ENCODE measurements at places on chromosomes 12 and 14. TPM values are rescaled to one million over a fixed set of nuclear protein-coding genes. Genes with fewer than 3 reads are reported as not detected.

GRCh38 chr12:128801879-128802391, 21.8 kb downstream of the SLC15A4 start:
- DNase-seq: no peak

The C12orf76 gene
- 8.5 TPM for total RNA-seq

DNA sequence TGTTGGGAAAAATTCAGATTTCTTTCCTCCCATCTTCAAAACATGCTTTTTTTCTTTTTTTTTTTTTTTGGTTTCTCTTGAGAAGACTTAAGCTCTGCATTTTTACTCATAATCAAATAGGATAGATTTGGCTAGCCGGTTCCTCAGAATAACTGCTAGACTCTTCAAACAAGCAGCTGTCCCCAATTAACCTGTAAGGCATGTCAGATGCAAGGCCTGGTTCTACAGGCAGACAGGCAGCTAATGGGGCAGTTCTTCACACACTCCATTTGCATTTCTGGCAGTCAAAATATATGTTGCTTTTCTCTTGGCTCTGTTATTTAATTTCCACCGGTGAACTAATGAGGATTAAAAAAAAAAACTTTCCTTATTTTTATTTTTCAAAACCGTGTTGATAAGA, 228.0 kb upstream of the ATP2B1 start:
- DNase-seq: no peak

The GNB3 gene
- 0.96 TPM for total RNA-seq

DNA sequence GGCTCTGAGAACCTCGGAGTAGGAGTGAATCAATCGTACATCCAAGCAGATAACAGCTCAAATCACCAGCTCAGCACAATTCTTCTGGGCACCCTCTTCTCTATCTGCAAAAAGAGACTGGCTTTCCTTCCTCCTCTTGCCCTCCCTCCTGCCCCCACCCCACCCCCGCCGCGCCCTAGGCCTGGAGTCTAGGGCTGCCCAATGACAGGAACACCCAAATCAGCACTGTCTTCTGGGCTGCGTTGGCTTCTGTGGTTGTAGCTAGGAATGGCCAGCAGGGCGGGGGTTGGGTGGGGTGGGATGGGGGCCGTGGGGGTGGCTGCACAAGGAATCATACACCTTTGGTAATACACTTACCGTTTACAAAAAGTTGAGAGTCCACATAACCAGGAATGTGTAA, 28.0 kb upstream of the TMCC3 start:
- no peak for DNase-seq

GRCh38 chr14:44297437-44297836, 209.6 kb downstream of the FSCB start:
- no peak for DNase-seq

DNA sequence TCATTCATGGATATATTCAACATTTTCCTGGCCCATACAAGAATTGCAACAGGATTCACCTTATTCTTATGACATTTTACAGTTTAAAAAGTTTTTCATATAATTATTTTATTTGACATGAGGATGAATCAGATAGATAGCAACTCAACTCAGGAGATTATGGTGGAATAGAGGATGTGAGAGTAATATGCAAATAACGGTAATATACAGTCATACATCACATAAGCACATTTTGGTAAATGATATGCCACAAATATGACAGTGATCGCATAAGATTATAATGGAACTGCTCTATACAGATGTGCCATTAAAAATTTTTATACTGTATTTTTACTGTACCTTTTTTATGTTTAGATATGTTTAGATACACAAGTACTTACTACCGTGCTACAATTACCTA, 24.1 kb upstream of the CRADD start:
- no peak for DNase-seq

DNA sequence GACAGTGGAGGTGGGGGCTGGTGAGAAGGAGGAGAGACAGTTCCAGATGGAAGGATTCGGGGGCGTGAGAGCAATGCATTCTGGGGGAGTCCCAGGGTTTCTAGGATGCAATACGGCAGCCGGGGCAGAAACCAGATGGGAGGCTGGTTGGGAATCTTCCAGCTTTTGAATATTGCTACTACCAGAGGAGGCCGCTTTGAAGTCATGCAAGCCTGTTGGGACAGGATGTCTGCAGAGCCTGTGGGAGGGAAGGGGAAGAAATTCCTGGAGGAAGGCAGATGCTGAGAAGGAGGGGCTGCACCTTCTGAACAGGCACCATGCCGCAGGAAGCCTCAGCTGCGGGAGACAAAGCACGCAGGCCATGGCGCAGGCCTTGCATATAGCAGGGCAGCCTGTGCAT, 105.4 kb downstream of the APAF1 start:
- no peak for DNase-seq

DNA sequence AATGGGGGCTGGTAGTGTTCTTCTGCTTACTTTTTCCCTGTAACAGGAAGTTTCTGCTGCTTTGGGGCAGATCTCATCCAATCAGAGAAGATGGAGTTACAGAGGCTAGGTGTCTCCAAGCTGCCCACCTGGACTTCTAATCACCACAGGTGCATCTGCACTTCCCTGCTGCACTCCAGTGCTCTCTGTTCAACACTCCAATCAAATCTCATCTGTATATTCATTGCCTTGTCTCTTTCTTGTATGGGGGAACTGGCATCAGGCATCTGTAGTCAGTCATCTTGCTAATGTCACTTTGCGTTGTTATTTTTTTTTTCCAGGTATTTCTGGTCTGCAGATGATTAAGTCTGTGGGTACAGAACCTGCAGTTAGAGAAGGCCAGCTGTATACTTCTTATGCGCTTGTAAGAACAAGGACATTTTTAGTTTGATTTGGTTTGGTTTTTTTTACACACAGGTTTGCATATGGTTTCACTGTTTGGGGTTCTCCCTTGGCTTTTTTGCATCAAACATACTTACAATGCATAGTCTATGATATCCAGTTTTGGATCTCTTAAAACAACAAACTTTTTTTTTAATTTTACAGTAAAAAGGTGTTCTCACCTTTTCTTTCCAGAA, 116.0 kb downstream of the METTL25 start:
- DNase-seq: no peak

The SLCO1C1 gene
- total RNA-seq: 1.6 TPM

- no peak for DNase-seq
These were observed 463.2 kb upstream of the MGAT4C start for GRCh38 chr12:86719381-86719780.

DNA sequence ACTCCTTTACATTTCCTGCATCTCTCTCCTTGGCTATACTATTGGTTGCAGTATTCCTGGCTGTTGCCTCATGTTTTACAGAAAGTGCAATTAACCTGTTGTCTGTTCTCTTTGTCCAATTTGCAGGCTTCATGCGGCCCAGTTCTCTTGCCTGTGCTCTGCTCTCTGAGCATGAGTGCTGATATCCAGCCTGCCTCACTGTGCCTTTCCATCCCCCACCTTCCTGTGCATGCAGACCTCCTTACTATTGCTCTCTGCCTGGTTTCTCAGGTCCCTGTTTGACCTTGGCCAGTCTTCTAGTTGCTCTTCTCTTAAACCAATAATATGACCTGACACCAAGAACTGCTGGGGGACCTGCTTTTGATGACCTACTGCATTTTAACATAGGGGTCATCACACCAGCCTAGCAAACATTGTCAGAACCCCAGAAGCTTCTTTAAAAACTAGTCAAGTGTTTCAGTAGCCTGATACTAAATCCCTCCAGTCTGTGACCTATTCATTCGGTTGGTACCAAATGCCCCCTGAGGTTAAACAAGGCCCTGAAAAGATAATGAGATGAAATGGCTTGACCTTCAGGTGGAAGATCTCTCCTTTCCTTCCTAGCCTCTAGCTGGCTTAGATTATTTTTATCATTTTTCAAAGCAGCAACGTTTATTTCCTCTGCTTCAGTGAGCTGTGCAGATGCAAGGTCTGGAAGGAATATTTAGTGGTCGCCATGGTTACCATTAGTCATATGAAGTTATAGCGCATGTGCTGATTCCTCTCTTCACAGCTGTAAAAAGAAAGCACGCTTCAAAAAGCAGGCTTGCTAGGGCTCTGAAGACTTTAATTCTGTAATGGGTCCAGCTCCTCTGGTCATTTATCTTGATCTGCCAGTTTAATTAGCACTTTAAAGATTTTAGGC, 216.5 kb downstream of the PHLDA1 start:
- no peak for DNase-seq

GRCh38 chr12:51383269-51383905, 7.8 kb downstream of the GALNT6 start:
- DNase-seq: no peak

The MMP17 gene
- 5.3 TPM for total RNA-seq

- DNase-seq: no peak
These were observed 29.3 kb upstream of the ATF1 start for GRCh38 chr12:50734409-50735263.

- DNase-seq: no peak
These were observed 208.2 kb upstream of the RTL1 start for GRCh38 chr14:101111620-101112290.

The MDGA2 gene
- total RNA-seq: 0.35 TPM

GRCh38 chr12:69415471-69416275, 54.5 kb upstream of the FRS2 start:
- peak; percentile 29 for DNase-seq

- no peak for DNase-seq
These were observed 1.8 kb upstream of the CDK17 start for GRCh38 chr12:96402061-96402460.

DNA sequence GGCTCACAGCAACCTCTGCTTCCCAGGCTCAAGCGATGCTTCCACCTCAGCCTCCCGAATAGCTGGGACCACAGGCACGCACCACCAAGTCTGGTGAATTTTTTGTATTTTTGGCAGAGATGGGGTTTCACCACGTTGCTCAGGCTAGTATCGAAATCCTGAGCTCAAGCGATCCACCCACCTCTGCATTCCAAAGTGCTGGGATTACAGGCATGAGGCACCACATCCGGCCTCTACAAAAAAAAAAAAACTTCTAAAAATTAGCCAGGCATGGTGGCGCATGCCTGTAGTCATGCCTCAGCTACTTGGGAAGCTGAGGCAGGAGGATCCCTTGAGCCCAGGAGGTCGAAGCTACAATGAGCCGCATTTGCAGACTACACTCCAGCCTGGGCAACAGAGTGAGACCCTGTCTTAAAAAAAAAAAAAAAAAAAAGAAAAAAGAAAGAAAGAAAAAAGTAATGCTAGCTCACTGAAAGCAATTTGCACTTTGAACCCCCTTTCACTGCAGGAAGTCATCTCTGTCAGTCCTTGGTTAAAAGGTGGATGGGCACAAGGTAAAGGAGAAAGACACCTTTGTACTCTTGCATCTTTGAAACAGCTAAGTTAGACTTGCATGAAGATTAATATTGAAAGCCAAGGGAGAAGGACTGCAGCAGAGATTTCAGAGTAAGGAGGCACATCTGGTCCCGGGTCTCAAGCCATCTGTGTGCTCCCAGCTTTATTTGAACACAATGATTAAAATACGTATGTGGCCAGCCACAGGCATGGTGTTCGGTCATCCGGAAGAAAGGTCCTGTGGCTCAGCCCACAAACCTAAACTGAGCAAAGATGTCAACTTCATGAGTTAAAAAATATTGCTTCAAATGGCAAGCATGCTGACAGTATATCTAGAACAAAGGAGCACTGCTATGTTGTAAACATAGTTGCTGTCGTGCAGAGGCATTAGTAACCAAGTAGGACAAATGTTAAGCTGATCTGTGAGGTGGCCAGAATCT, 103.8 kb upstream of the HMGA2 start:
- no peak for DNase-seq

The CD69 gene
- total RNA-seq: 4.7 TPM

The OR4E2 gene
- not detected for total RNA-seq

GRCh38 chr14:64812412-64812811, 67.3 kb downstream of the SPTB start:
- peak; percentile 86 for DNase-seq

The GYS2 gene
- total RNA-seq: not detected

- no peak for DNase-seq
These were observed 145.3 kb downstream of the ETV6 start for GRCh38 chr12:11794751-11795150.

DNA sequence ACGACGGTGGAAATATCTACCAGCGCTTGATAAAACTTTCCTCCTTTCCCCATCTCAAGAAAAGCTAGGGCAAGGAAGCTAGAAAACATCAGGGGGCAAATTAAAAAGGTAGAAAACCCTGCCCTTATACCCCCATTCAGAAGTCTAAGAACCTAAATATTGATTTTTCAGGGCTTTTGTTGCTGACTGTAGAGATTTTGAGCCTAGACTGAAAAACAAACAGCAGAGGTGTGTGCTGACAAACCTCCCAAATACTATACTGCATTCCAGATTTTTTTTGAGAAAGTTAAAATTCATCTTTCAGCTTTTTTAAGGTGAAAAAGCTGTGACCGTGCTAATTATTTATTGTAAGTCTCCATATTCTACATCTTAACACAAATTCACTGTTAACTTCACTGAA, 478.3 kb upstream of the SOX5 start:
- no peak for DNase-seq

DNA sequence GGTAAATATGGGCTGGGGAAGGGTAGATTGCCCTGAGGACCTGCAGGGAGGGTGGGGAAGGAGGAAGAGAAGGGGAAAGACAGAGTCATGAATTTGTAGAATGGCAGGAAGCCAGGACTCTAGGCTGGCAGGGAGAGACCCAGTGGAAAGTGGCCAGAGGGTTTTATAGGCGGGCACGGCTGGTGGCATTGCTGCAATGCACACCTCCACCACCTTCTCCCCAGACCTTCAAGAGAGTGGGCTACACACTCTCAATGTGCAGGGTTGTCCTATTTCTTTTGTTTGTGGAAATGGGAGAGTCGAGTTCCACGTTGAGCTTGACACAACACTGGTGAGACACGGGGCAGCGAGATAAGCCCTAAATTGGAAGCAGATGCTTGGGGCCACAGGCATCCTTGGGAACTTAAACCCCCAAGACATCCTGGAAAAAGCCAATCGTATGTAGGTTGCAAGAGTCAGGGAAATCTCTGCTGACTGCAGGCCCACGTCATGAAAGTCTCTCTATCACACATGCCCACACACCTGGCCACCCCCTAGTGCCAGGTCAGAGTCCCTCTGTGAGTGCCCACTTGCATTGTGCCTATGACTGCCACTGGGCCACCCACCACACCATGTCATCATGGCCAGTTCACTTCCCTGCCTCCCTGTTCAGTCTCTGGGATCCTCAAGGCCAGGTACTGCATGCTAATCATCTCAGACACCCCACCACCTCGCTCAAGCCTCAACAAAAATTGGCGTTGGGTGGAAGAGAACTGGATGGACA, 38.0 kb upstream of the BDKRB2 start:
- DNase-seq: no peak

- no peak for DNase-seq
These were observed 49.4 kb downstream of the SLC8A3 start for GRCh38 chr14:70139384-70139783.

The GPHN gene
- 57.0 TPM for total RNA-seq

The PRKAB1 gene
- total RNA-seq: 63.8 TPM

DNA sequence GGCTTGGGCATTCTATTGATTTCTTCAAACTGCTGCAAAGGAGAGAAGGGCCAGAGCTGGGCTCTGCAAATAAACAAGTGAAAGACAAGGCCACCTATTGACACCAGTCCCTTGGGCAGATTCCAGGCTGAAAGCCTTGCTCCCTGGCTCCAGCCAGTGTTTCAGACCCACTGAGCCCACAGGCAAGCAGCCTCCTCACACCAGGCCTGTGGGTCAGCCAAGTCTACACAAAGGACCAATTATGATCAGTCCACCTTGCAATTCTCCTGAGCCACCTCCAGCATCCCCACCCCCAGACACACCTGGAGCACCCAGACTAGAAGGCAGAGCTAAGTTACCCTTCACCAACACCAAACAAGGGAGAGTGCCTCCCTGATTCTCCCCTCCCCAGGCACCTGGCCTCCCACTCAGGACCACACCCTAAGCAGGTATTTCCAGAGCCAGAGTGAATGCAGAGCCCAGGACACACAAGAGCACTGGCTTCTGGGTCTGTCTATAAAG, 13.8 kb downstream of the ACTN1 start:
- no peak for DNase-seq

The EML1 gene
- total RNA-seq: 82.5 TPM

GRCh38 chr14:30058401-30058800, 130.8 kb upstream of the PRKD1 start:
- no peak for DNase-seq
